Effector memory CD8-positive, alpha-beta T cell (primary cell): ENCODE measurements at places on chromosomes 1 and 21.

DNA sequence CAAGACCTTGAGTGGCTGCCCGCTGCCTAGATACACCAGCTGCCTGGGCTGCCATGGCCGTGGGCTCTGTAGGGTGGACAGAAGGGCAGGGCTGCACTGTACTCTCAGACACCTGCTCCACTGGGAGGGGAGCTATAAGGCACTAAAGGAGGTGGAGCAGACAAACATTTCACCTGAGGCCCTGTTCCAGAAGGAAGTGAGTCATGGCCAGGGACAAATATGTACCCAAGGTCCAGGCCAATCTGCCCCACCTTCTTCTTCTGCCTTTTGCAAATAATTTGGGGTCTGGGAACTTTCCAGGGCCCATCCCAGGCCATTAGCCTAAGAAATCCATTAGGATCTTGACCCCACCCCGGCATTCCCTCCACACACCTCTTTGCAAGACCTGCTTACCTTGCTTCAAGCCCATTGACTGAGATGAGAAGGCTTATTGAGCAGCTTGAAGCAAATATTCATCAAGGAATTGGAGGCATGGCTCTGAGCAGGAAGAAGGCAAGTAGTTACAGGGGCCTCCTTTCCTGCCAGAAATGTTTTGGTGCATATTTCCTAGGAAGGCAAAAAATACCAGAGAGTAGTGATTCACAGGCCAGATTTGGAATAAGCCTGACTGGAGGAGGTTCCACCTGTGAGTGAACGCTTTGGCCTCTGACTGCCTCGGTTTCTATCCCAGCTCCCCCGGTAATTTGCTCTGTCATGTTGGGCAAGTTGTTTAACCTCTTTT is at the start of gene CAPN8:
TSS of gene CAPN8 (minus strand) at position 110 of the 721 bp plus-strand sequence. CDS start at position 55, 55 bp downstream.
- peaks cover 7% of the 10 kb centered on the region for H3K27me3 ChIP-seq
- no peak within 1 kb of the TSS for H3K4me3 ChIP-seq
- peaks cover 2% of the 10 kb centered on the region for H3K4me1 ChIP-seq
- H3K36me3 ChIP-seq, result peaks cover 2% of the 10 kb centered on the region

DNA sequence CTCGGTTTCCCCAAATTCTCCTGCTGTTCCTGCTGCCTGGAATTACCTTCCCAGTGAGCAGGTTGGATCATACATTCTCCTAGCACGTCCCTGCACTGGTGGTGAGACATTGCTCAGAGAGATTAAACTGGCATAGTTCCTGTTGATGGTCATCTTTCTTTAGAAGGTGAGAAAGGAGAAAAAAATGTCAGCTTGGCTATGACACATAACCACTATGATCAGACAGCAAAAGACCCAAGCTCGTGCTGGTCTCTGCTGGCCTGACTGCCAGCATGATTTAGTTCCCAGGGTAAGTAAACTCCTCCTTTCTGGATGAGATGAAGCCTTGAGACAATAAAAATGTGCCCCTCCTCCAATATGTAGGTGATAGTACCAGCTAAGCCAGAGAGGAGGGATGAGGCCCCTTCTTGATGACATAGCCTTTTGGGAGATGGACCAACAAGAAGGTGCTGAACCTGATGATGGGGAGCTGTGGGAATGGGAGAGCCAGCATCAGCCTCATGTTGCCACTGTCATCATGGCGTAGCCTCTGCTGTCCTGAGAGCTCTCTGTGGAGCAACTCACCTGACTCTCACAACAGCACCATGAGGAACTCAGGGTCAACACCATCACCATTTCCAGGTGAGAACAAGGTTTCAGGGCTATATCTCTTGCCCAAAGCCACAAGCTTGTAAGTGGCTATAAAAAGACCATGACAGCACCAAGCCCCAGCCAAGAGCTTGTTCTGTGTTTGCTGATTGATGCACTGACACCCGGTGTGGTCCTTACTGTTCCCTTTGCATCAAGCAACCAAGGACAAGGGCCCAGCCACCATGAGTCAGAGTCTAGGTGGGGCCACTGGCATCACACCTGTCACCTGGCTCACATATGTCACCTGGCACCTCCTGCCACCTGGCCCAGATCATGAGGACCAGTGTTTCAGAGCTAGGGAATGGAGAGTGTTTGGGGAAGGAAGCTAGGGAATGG is 200.0 kb downstream of the MATN1 start:
- no peak overlapping the region for H3K27ac ChIP-seq
- H3K4me3 ChIP-seq, result no peak overlapping the region
- DNase-seq, result no peak
- H3K27me3 ChIP-seq, result peaks cover 36% of the 10 kb centered on the region
- no peaks in the 10 kb centered on the region for H3K4me1 ChIP-seq
- H3K36me3 ChIP-seq, result no peaks in the 10 kb centered on the region

DNA sequence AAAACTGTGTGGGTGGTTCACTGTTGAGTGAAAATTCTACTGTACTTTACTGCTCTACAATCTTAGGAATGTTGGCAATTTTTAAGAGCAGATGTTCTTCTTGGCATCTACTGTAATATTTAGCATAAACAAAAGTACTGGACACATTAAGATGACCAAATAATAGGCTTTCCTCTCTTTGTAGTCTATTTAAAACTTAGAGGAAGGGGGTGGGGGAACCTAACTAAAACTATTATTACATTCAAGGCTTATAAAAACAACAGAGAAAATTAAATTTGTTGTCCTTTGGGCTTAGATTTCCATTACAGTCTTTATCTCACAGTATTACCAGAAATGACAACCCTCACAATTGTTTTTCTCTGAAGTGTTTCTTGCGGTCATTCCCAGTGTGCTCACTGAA is 181.2 kb downstream of the PLPPR4 start:
- H3K27ac ChIP-seq, result no peak overlapping the region
- H3K36me3 ChIP-seq, result no peaks in the 10 kb centered on the region
- DNase-seq, result no peak
- no peaks in the 10 kb centered on the region for H3K4me1 ChIP-seq

DNA sequence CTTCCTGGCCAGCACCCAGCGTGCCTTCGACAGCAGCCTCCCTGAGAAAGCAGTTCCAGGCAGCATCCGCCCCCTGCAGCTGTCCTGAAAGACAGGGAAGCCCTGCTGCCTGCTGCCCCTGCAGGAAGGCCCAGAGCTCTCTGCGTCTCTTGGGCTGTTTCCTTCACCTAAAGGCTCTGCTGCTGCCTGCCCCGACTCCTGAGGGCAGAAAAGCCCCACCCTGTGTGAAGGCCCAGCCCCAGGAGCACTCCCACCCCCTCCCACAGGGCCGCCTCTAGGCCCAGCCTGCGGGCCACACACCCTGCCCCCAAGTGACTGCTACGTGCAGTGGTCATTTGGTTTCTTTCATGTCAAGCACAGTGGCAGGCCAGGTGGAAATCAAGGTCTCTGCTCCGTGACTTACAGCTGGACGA is 12.4 kb downstream of the RIPK4 start:
- no peak overlapping the region for H3K4me3 ChIP-seq
- H3K27ac ChIP-seq, result no peak overlapping the region
- H3K36me3 ChIP-seq, result no peaks in the 10 kb centered on the region
- no peaks in the 10 kb centered on the region for H3K4me1 ChIP-seq
- H3K27me3 ChIP-seq, result peaks cover 49% of the 10 kb centered on the region

DNA sequence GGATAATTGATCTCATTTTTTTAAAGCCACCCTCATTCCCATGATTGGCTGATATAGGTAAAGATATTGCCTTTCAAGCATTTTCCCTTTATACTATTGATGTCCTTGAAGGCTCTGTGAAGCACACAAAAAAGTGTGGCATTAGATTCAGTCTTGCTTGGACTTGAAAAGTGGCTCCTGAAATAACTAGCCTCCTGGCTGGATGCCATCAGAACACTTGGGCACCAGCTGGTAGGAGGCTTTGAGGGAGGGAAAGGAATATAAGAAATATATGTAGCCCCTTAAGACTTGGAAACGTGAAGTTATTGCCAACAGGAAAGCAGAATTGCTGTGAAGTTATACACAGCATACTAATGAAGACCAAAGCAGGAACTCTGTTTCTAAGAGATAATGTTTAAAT is 14.1 kb downstream of the MTR start:
- no peaks in the 10 kb centered on the region for H3K27me3 ChIP-seq
- DNase-seq, result no peak
- H3K36me3 ChIP-seq, result peaks cover 48% of the 10 kb centered on the region

- H3K27me3 ChIP-seq, result no peaks in the 10 kb centered on the region
- no peak overlapping the region for H3K27ac ChIP-seq
- H3K36me3 ChIP-seq, result peaks cover 34% of the 10 kb centered on the region
- no peak overlapping the region for H3K4me3 ChIP-seq
Measured at GRCh38 chr21:41397471-41397891, 28.6 kb upstream of the MX1 start.

- H3K27me3 ChIP-seq, result peaks cover 91% of the 10 kb centered on the region
- H3K27ac ChIP-seq, result no peak overlapping the region
- no peak for DNase-seq
- no peaks in the 10 kb centered on the region for H3K36me3 ChIP-seq
- no peak overlapping the region for H3K4me3 ChIP-seq
Measured at GRCh38 chr1:201268604-201269151, 14.6 kb upstream of the PKP1 start.

- H3K4me3 ChIP-seq, result no peak overlapping the region
- peaks cover 14% of the 10 kb centered on the region for H3K27me3 ChIP-seq
- no peak overlapping the region for H3K27ac ChIP-seq
- DNase-seq, result peak; percentile 19
- peaks cover 9% of the 10 kb centered on the region for H3K4me1 ChIP-seq
Measured at GRCh38 chr1:8031176-8031785, 5.2 kb upstream of the ERRFI1 start.

DNA sequence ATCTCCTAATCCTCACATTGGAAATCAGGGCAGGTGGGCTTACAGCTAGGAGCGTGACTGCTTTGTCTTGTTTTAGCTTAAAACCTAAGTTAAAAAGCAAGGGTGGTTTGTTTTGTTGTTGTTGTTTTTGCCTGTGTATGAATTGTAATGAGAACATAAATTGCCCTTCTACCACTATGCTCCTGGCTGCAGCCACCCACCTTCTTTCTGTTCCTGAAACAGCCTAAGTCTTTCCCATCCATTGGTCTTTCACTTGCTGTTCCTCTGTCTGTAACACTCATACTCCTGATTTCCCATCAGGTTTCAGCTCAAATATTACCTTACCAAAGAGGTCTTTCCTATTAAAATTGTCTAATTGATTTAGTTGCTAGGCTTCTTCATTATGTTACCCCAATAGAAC is 604 bp upstream of the TMEM79 start:
- DNase-seq, result no peak
- H3K4me3 ChIP-seq, result peak overlapping the region; percentile 89
- H3K27ac ChIP-seq, result peak overlapping the region; percentile 94
- H3K27me3 ChIP-seq, result no peaks in the 10 kb centered on the region

- H3K27ac ChIP-seq, result no peak overlapping the region
- DNase-seq, result no peak
- H3K27me3 ChIP-seq, result peaks cover 10% of the 10 kb centered on the region
- peaks cover under 1% of the 10 kb centered on the region for H3K4me1 ChIP-seq
- H3K36me3 ChIP-seq, result peaks cover 9% of the 10 kb centered on the region
Measured at GRCh38 chr1:33060579-33061083, 20.3 kb upstream of the AZIN2 start.

GRCh38 chr1:224203243-224204016 is 20.4 kb downstream of the DEGS1 start:
- no peak overlapping the region for H3K4me3 ChIP-seq
- DNase-seq, result no peak
- peaks cover 6% of the 10 kb centered on the region for H3K36me3 ChIP-seq
- no peaks in the 10 kb centered on the region for H3K27me3 ChIP-seq

DNA sequence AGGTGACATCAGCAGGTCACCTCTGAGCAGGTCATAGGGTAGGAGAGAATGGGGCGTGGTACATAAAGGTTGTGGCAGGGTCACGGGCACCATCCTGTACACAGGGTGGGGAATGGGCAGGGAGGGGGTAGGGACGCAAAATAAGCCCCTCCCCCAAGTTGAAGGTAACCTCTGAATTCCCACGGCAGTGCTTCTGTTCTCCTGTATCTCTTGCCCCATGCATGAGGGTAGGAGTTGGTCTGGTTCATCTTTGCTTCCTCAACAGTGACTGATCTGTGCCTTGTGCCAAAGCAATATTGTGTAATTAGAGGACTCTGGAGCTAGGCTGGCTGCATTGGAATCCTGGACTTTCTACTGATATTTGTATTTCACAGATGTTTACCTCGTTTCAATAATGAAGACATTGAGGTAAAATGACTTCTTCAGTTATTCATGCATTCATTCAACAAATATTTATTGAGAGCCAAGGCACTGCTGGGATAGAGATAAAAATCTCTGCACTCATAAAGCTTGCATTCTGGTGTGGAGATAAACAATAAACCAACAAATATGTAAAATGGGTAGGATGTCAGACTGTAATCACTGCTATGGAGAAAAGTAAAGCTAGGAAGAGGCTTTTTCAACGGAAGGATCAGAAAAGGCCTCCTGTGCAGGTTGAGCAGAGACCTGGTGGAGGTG is 18.4 kb upstream of the GFI1 start:
- DNase-seq, result no peak
- no peaks in the 10 kb centered on the region for H3K27me3 ChIP-seq
- H3K36me3 ChIP-seq, result no peaks in the 10 kb centered on the region
- no peak overlapping the region for H3K4me3 ChIP-seq
- peaks cover 3% of the 10 kb centered on the region for H3K4me1 ChIP-seq
- H3K27ac ChIP-seq, result no peak overlapping the region

GRCh38 chr1:22204989-22205913 is 62.4 kb upstream of the WNT4 start:
- no peak overlapping the region for H3K4me3 ChIP-seq
- no peaks in the 10 kb centered on the region for H3K4me1 ChIP-seq
- H3K36me3 ChIP-seq, result no peaks in the 10 kb centered on the region
- no peak overlapping the region for H3K27ac ChIP-seq
- no peak for DNase-seq

DNA sequence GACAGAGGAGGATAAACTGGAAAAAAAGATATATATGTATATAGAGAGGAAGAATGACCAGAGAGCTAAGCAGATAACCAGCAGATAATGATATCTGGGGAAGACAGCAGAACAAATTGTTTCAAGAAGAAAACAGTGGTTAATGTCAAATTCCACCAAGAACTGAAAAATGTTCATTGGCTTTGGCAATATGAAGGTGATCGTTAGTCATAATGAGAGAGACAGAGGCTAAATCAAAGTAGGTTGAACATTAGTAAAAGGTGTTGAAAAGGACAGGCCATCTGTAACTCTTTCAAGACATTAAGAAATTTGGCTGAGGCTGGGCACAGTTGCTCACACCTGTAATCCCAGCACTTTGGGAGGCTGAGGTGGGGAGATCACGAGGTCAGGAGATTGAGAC is 25.3 kb upstream of the CR2 start:
- peaks cover 38% of the 10 kb centered on the region for H3K27me3 ChIP-seq
- DNase-seq, result no peak
- no peaks in the 10 kb centered on the region for H3K4me1 ChIP-seq

DNA sequence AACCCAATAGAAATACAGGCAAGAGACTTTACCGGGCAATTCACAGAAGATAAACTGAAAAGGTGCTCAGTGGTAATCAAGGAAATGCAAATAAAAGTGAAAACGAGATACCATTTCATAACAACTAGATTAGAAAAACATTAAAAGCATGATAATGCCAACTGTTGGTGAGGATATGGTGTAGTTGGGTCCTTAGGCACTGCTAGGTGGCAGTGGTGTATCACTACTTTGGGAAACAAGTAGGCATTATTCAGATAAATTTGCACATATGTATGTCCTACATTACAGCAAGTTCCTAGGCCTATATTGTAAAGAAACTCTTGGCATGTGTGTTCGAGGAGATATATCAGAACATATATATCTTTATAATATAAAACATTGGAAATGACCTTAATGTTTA is 31.0 kb downstream of the AZIN2 start:
- no peaks in the 10 kb centered on the region for H3K4me1 ChIP-seq
- peaks cover 2% of the 10 kb centered on the region for H3K36me3 ChIP-seq
- no peak for DNase-seq
- H3K27me3 ChIP-seq, result no peaks in the 10 kb centered on the region

- H3K27me3 ChIP-seq, result no peaks in the 10 kb centered on the region
- DNase-seq, result no peak
- H3K36me3 ChIP-seq, result peaks cover 10% of the 10 kb centered on the region
- no peaks in the 10 kb centered on the region for H3K4me1 ChIP-seq
- H3K27ac ChIP-seq, result no peak overlapping the region
Measured at GRCh38 chr1:196690582-196690981, 38.7 kb downstream of the CFH start.
